ENCODE measurements at places on chromosomes 4 and X. TPM values are rescaled to one million over a fixed set of nuclear protein-coding genes. Genes with fewer than 3 reads are reported as not detected.

GRCh38 chr4:176799653-176800052 lies 6.9 kb upstream of the VEGFC start:
- no peak for DNase-seq

- no peak for DNase-seq
Measured at GRCh38 chrX:150366951-150367545, 3.9 kb downstream of the MAMLD1 start.

DNA sequence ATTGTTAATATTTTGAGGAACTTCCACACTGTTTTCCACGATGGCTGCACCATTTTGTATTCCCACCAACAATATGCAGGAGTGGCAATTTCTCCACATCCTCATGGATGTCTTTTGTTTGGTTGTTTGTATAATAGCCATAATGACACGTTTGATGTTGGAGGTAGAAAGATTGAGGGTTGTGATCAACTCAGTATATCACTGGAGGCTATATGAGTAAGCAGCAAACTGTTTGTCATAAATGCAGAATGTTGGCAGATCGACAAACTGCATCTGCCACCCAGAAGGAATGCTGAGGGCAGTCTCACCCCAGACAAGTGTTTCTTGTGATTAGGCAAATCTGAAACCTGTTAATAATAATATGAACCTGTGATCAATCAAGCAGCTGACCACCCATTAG lies 243.9 kb upstream of the WDFY3 start:
- no peak for DNase-seq

- no peak for DNase-seq
Measured at GRCh38 chrX:10608099-10608498, 12.3 kb downstream of the MID1 start.

DNA sequence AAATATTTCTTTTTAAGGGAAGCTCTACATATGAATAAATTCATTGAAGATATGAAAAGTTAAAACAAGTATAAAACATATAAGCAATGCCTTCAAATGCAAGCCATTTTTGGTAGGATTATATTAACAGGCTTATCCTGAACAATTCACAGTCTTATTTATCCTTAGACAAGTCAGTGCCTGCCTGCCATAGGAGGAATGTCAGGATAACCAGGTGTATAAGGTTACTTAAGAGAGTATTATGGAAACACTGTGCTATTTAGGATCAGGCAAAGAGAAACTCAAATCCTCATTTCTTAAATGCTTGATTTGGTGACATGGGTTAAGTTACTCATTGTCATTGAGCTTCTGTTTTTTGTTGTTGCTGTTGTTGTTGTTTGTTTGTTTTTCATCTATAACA lies 2029.9 kb upstream of the AGA start:
- no peak for DNase-seq

DNA sequence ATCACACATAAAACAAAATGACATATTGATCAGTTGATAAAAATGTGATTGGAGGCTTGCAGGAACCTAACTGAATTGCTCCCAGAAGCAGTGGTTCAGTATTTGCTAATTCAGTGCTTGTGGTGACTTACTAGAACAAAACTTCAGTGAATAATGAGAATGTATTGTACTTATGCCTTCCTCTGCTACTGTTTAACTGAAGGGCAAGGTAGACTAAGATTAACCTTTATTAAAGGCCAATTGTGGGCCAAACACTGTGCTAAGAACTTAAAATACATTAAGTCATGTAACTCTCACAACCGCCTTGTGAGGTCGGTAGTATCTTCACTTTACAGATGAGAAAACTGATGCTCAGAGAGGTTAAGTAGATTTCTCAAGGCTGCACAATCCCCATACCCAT lies 14.9 kb downstream of the IGFBP7 start:
- no peak for DNase-seq

- DNase-seq, result no peak
Measured at GRCh38 chr4:108168160-108168670, 517 bp downstream of the LEF1 start.

DNA sequence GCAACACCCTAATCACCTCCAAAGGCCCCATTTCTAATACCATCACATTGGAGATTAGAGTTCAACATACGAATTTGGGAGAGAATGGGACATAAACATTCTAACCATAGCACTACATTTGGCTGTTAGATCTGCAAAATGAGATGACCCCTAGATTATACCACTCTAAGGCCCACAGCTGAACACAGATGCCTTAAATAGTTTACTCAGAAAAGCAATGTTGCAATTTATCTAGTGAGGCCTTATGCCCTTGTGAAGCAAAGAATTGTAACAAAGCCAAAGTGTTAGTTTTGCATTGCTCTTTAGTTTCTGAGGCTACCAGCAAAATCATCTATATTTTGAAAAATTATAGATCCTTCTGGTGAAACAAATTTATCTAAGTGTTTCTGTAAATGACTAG lies 31.6 kb upstream of the ARHGEF6 start:
- no peak for DNase-seq

DNA sequence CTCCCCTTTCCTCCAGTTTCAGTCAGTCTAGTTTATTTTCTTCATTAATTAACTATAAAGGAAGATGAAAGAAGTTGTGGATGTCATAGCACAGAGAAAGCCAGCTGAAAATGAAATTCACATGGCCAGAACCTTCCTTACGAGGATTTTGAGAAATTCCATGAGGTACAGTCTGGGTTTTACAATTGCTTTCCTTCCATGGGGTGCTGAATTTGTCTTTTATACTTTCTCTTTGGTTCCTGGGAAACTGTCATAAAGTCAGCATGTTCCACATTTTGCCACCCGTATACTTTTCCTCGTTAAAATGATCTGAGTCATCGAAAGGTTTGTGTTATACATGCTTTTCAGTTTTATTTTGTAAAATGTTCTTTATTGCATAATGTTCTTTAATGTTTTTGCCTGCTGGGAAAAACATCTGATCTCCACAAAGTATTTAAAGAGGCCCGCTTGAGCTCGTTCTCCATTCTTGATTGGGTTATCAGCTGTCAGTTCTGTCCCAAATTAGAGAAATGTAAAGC lies 78.1 kb upstream of the CLDN34 start:
- no peak for DNase-seq

GRCh38 chrX:45592101-45592500 lies 391.4 kb upstream of the DIPK2B start:
- no peak for DNase-seq

DNA sequence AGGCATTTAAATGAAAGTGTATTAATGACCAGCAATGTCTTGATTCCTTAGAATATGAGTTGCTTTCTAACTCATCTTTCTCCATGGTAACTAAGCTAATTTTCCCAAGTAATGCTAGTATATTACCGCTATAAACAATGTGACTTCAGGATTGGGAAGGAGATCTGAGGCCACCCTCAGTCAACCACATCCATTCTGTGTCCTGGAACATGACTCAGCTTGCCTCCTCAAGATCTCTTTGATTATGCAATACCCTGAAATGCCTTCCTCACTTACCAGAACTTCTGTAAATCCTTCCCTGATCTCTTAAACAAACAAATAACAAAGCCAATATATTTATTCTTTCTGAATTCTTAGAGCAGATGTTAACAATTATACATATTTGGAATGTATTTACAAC lies 1495.5 kb downstream of the PCDH18 start:
- DNase-seq, result no peak

GRCh38 chr4:166165829-166166420 lies 292.9 kb downstream of the TLL1 start:
- peak; percentile 81 for DNase-seq

- peak; percentile 67 for DNase-seq
Measured at GRCh38 chrX:17521871-17522693, 147.1 kb downstream of the NHS start.

DNA sequence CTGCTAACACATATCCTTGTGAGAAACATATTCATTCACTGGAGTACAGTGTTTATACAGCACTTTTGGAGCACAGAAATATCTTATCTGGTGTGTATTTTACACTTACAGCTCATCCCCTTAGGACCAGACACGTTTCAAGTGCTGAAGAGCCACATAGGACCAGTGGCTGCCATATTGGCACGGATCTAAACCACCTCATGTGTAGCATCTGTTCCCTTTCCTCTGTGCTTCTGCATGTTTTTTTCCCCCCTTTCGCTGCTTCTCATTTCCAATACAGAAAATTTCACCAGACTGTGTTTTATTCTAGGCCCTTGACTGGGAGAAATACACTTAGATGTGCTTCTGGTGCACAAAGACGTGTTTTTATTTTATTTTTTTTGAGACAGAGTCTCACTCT lies 69.7 kb upstream of the RBMX start:
- no peak for DNase-seq

DNA sequence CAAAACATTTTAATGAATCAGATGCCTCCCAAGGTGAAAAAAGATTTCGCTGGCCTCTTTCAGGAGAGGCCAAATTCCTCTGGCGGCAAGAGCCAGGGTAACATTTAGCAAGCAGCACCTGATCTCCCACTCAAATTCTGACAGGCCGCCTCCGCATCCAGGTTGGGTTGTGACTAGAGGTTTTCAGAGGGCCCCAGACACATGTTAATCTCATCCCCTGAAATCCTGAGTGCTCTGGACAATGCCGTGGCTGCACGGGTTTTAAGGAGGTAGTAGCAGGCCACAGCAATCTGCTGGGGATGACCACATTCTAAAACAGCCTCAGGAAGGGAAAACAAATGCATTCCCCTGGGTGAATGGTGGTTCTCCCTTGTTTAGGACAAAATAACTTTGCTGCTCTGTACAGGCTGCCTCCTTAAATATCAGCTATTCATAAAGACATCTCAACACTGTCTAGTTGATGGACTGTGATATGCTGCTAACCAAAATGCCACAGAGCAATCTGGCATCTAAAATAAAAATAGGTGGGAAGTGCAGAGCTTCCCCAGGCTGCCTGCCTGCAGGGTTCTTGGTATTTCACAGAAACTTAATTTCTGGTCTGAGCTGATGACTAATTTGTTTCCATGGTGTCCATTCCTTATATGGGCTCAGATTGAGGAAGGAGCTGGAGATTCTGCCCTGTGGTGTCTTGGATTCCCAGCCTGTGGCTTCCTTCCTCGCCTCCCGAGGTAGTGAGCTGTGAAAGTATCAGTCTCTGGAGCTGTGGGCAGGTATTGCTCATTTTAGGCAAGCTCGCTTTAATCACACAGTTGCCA lies 202.0 kb downstream of the DCLK2 start:
- DNase-seq, result no peak

GRCh38 chrX:132022198-132022966 lies 720 bp upstream of the STK26 start:
- DNase-seq, result peak; percentile 14

FGF5 gene
- not detected for total RNA-seq

VAMP7 gene
- total RNA-seq, result 32.5 TPM

SMARCAD1 gene
- total RNA-seq, result 86.2 TPM

CYP2U1 gene
- total RNA-seq, result 7.3 TPM

MTNR1A gene
- total RNA-seq, result 1.4 TPM

AMBN gene
- not detected for total RNA-seq

IL21 gene
- not detected for total RNA-seq

ZIC3 gene
- 72.9 TPM for total RNA-seq

EFHC2 gene
- total RNA-seq, result 2.6 TPM

EXOC1L gene
- total RNA-seq, result not detected

GPR78 gene
- total RNA-seq, result 2.6 TPM

FAM184B gene
- total RNA-seq, result 0.49 TPM

RHOXF1 gene
- 0.31 TPM for total RNA-seq

POU4F2 gene
- not detected for total RNA-seq

TRAPPC2 gene
- 12.9 TPM for total RNA-seq

FIP1L1 gene
- 43.3 TPM for total RNA-seq

Measured in GM23338 (cell line).